ENCODE measurements at places on chromosomes 2 and 18.
A peak's percentile ranks its signal among the peaks of the same experiment; 100 is the strongest.

GRCh38 chr2:287911-288757, at the start of gene ALKAL2:
ALKAL2 (minus strand) TSS chr2:288091; CDS start chr2:287835, 256 bp downstream.
- no peak for DNase-seq

- no peak for DNase-seq
Observed at GRCh38 chr2:172470958-172471922, 43.9 kb downstream of the ITGA6 start.

GRCh38 chr18:25251068-25251467, 100.9 kb downstream of the ZNF521 start:
- no peak for DNase-seq

GRCh38 chr2:78682781-78683180, 342.7 kb upstream of the REG3G start:
- no peak for DNase-seq

DNA sequence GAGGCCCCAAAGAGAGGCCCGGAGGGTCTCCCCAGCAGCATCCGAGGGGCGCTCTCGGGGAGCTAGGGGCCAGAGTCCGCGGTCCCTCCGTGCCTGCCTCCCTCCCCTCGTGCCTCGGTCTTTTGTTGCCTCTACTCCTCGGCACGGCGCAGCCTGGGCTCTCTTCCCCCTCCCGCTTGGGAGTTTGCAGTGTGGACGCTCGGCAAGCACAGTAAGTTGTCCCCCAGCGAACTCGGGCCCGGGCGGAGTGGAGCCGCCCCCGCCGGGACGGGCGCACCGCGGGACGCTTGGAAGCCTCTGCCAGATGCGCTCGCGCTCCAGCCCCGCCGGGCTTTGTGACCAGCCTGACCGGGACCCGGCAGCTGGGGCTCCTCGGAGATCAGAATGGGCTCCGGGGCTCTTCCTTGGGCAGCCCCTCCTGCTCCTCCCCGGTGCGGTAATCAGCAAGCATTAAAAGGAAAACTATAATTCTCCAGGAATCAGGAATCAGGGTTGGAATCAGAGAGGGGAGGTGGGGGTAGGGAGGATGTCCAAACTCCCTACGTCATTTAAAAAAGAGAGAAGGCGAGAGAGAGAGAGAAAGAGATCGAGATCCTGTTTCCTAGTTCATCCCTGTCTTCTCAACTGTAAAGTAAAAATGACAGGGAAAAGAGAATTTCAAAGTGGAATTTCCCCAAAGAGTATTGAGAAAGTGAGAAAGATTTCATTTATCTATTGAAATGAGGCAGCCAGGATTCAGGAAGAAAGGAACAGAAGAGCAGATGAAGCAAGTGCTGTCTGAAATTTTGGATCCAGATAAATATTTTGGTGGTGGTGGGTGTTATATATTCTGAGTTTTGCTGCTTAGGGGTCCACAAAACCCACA, 786 bp upstream of the TMEM200C start:
- DNase-seq: no peak

- DNase-seq: no peak
Observed at GRCh38 chr2:96167407-96168013, 22.3 kb upstream of the DUSP2 start.

DNA sequence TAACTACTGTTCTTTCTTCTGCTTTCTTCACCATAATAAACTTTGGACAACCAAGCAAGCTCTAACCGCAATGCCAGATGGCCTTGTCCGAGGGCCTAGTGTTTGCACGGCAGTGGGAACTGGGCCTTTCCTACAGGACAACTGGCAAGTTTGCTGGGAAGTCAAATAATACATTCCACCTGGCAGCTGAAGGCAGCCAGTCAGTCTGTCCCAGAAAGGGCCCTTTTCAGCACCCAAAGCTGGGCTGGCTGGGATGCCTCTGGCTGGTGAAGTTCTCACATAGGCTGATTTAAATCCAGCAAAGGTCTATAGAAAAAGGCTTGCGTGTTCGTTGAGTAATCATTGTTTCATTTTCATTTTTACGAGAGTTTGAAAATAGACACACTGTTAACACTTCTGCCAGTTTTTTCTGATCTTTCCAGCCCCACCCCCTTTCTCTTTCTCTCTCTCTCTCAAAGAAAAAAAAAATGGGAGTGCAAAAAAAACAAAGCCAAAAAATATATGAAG, 110.0 kb upstream of the EPAS1 start:
- peak; percentile 65 for DNase-seq

DNA sequence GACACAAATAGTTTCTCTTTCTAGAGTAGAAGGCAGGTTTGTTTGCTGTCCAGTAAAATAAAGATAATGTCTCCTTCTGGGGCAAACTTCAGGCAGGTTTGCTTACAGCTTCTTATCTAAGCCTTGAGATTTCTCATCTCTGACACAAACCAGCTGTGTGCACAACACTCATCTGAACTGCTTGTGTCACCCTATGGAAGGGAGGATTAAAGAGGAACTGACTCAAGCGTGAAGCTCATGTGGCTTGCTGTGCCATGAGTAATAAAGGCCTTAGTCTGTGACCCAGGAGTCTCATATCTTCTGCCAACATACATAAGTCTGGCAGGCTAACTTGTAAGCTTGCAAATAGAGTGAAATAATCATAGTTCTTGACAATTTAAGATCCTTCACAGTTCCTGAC, 24.2 kb upstream of the CPO start:
- DNase-seq: no peak

- DNase-seq: no peak
Observed at GRCh38 chr2:100396483-100396882, 21.0 kb downstream of the CHST10 start.

DNA sequence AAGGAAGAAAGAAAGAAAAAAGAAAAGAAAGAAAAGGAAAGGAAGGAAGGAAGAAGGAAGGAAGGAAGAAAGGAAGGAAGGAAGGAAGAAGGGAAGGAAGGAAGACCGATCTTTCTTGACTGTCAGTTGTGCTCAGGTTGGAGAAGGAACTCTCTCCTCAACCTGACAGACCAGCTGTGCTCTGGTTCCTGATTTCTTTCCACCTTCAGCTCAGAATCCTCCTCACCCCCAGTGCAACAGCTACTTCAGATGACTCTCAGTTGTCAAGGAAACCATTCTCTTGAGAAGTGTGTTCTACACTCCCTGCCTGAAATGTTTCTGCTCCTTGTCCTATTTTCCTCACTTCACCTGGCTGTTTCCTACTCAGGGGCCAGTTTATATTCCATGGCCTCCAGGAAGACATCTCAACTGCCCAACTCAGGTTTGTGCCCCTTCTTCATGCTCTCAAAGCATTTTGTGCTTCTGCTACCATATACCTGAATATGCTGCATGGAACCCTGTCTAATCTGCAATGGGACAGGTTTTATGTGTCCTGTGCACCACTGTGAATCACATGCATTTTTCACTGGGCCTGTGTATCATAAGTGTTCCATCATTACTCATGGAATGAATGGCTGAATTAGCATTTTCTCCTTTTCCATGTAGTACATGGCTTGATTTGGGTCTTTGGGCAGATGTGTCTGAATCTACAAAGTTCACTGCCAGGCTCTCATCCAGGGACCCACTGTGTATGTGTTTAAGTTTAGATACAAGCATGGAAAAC, 32.8 kb upstream of the DOCK10 start:
- no peak for DNase-seq

DNA sequence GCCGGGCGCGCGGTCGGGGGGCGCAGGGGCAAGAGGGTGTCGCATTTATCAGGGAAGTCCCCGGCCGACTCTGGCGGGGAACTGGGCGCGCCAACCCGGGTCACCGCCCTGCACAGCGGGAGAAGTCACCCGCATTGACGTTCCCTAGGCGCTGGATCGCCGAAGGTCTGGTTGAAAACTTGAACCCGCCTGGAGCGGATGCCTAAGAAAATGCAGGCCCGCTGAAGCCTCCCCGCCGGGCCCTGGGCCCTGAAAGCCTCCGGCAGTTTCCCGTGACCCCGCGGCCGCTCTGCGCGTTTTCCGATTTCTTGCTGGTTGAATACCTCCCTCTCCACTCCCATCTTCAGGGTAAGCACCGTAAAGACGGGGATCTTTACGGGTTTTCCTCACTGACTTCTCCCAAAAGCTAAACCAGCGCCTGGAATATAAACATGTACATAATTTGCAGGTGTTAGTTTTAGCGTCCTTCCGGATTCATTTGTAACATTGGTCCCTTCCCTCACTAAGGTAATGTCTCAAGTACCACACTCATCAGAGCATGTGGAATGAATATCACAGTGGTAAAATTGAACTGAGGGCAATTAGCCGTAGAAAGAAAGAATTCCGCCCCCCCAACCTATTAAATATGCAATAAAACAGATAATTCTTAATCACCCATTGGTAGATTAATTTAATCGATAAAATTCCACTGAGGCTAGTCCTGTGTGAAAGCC, 675 bp upstream of the SPIRE1 start:
- DNase-seq: peak; percentile 38

- DNase-seq: no peak
Observed at GRCh38 chr2:232111551-232111950, 150.0 kb downstream of the DIS3L2 start.

DNA sequence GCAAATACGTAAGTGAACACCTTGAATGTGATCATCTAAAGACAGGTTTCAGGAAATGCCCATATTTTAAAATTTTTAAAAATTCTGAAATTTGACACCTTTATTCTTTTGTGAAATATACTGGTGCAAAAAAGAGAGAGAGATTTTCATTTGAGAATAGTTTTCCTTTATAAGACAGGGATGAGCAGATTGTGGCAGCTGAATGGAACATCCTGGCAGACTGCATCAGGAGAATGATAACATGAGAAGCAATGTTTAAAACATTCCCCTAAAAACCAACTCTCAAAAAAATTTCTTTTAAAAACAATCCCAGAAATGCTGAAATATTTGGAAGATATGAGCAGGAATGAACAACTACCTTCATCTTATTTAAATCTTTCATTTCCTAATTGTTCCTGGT, 744.8 kb upstream of the ID2 start:
- DNase-seq: no peak

DNA sequence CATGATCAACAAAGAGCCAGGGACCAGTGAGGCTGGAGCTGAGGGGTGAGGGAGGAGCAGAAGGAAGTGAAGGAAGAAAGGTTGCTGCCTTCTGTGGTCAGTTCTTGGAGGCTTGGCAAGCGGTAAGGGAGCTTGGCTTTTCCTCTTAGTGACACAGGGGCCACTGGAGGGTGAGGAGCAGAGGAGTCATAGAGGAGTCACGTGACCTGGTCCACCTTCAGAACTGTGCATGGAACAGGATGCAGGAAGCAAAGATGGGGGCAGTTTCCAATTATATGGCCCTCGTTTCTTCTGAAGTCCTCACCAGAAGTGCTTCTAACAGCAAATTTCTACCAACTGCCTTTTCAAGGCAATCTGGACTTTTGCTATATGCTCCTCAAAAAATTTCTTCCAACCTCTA, 326.9 kb upstream of the SMIM21 start:
- no peak for DNase-seq

DNA sequence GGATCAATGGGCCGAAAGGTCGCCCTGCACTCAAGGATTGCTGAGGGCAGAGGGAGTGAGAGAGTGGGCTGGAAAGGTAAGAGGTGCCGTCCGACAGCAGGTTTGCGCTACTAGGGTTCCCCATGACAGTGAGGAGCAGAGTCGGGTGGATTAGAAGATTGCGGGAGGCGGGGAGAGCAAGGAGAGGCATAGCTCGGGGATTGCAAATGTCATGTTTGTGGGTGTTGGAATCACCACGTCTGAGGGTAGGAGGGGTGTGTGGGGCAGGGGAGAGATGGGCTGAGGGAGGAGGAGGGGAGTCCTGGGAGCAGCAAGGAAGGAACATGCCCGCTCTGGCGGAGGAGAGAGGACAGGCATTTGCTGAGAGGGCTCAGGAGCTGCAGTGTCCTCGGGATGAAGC, 81.2 kb downstream of the ZCCHC2 start:
- no peak for DNase-seq

DNA sequence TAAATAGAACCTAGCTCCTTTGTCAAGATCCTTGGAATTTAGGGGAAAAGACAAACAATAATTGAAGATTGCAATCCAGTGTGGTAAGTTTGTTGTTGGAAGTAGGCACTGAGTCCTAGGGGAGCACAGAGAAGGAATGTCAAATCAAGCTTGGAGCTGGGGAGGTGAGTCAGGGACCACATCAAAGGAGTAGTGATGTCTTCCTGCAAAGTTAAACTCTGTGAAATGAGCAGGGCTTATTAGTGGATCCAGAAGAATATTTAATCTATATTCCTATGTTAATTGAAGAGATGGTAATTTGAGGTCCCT, 41.7 kb upstream of the NABP1 start:
- no peak for DNase-seq

GRCh38 chr2:714005-714741, 37.0 kb upstream of the TMEM18 start:
- DNase-seq: peak; percentile 70

- no peak for DNase-seq
Observed at GRCh38 chr2:17000184-17000482, 334.5 kb upstream of the CYRIA start.

- no peak for DNase-seq
Observed at GRCh38 chr2:75041731-75042600, 83.5 kb downstream of the POLE4 start.

GRCh38 chr2:134288814-134289213, 34.9 kb downstream of the MGAT5 start:
- no peak for DNase-seq

GRCh38 chr2:98016908-98017670, 21.3 kb upstream of the TMEM131 start:
- DNase-seq: no peak

GRCh38 chr2:241289053-241289452, 26.4 kb downstream of the HDLBP start:
- no peak for DNase-seq

- no peak for DNase-seq
Observed at GRCh38 chr2:188678882-188679281, 295.3 kb upstream of the COL3A1 start.

- DNase-seq: no peak
Observed at GRCh38 chr2:212854771-212855170, 296.6 kb downstream of the IKZF2 start.

DNA sequence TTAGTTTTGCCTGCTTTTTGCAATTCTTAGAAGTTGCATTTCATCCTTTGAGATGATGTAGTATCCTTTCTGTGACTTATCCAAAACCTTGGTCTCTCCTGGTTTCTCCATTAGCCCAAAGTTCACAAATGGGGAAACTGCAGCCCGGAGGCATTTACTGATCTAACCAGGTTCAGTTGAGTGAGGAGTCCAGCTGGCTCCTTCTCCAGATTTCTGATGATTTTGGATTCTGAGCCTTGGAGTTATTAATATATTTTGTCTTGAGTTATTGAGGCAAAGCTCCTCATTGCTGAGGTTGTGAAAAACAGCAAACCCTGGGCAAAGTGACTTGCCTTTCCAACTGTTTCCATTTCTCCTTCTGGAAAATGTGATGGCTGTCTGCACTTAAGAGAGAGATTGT, 1.7 kb downstream of the SLC1A4 start:
- no peak for DNase-seq
